ENCODE measurements at places on chromosomes 4 and X.

- DNase-seq, result no peak
These were observed 88.9 kb downstream of the CC2D2A start for GRCh38 chr4:15558561-15558960.

DNA sequence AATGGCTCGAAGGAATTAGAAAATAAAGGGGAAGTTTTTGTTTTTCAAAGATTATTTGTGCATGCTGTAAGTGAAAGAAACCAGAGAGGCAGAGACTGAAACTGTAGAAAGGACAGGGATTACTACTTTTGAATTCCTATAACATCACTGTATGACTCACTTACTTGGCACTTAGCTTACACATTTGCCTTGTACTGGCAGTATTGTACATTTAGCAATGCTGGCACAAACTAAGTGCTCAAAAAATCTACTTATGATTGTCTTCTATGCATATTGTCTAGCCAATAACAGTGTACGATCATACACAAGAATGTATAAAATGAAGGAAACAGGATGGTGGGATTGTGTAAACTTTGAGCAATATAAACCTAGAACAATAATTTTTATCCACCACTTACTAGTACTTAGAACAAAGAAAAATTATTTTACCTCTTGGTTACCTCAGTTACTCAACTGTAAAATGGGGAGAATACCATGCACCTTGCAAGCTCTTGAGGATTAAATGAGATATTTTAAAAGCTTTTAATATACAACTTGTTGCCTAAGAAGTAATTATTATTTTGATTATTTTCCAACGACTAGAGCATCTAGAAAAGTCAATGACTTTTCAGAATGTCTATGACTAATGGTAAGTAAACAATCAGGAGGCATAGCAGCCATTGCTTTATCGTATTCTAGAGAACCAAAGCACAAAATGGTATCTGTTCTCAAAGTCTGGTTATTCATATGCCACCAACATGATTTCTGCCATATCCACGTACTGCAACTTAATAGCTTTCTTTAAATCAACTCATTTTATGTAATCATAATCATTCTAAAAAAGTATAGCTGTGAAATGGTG lies 4.7 kb downstream of the FAM120C start:
- no peak for DNase-seq

DNA sequence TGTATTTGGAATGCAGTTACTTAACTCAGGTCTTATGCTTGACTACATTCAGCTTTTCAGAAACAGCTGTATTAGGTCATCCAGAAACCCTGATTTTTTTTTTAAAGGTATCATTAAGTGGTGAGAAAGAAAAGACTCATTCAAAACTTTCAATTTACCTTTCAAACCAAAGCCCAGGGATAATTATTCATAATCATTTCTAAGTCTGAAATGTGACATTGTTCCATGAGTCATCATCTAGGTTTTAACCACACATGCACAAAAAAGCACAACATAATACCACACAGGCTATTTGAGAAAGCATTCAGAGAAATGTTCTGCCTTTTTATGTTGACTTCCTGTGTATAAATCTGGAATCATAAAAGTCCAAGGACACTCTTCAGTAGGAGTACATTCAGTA lies 288.2 kb downstream of the IL1RAPL2 start:
- DNase-seq, result no peak

DNA sequence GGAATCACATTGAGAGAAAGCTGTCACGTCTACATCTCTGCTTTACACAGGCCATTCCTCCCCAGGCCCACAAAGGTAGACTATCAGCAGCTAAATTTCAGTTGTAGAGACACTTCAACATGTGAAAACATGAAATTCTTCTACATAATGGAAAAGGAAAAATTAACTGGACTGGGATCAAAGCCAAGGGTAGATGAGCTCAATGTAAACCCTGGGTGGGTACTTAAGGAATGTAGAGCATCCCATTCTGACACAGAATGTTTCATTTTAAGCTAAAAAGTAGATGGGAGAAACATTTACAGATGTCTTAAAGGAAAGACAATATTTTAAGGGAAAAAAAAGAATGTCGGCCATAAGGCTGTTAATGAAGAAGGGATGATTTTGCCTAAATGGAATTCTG lies 51.3 kb upstream of the NPNT start:
- DNase-seq, result no peak

DNA sequence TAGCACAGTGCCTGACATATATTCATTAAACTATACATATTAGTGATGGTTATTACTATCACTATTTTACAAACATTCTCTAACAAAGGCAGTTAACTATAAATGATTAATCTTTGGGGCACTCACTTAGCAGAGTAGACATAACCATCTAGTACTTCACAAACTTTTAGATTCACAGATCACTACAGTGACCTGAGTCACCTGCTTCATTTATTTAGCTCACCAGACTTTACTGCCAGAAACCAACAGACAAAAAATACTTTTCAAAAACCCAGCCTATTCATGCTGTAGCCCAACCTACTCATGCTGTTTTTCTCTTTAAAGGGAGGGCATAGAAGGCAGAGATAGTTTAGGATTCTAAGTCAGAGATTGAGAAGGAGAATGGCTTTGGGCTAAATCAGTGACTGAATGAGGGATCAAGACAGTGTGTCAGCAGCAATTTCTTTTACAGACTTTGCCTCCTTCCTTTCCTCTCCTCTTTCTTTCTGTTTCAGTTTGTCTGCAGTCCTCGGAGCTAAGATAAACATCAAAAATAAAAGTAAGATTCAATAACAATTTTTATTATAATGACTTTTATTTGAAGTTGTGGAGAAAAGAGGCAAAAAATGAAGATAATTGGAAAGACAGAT lies 34.7 kb upstream of the PDE5A start:
- no peak for DNase-seq

- DNase-seq, result no peak
These were observed 39.3 kb downstream of the TASL start for GRCh38 chrX:30538271-30538670.

DNA sequence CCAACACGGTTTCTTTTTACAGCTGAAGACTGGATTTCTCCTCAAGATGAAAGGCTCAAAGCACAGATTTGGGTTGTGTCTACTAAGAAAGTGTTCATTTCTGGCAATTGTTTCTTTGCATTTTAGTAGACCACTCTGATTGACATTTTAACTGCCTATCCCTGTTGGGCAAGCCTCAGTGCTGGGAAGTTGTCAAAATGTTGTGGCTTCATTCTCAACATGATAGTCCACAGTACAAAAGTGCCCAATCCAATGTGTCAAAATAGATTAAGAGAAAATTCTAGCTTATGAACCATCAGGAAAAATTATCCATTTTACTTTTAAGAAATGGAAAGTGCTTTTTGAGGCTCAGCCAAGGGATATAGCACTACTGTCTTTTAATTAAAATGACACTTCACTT lies 323.9 kb upstream of the PRPS2 start:
- no peak for DNase-seq

GRCh38 chr4:92182006-92182735 lies 121.6 kb upstream of the GRID2 start:
- DNase-seq, result no peak

- DNase-seq, result no peak
These were observed 52.9 kb upstream of the CXCL8 start for GRCh38 chr4:73687421-73687820.

- DNase-seq, result no peak
These were observed 732 bp upstream of the ADRA2C start for GRCh38 chr4:3765271-3766035.

GRCh38 chr4:118994030-118994429 lies 105.4 kb downstream of the SYNPO2 start:
- DNase-seq, result no peak

GRCh38 chr4:53309321-53310040 lies 56.4 kb downstream of the SCFD2 start:
- no peak for DNase-seq

GRCh38 chrX:3443184-3443583 lies 96.7 kb upstream of the MXRA5 start:
- no peak for DNase-seq

- DNase-seq, result no peak
These were observed 60.9 kb downstream of the ANAPC4 start for GRCh38 chr4:25437926-25438325.

- no peak for DNase-seq
These were observed 23.7 kb upstream of the PNPLA4 start for GRCh38 chrX:7950865-7951264.

DNA sequence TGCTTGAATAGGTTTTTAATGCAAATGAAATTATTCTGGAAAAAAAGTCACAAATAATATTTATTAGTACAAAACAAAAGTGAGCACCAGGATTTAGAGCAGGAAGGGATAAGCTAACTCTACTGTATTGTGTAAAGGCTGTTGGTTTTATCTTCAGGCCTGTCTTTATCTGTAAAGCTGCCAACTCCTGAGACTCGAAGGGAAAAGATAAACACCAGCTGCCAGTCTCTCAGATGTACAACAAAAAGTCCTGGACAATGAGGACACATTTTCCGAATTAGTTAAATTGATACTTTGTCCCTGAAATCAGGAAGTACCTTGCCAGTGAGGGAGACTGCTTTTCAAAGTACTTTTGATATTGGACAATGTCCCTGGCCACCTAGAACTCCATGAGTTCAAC lies 8.8 kb downstream of the DDX60 start:
- DNase-seq, result no peak

DNA sequence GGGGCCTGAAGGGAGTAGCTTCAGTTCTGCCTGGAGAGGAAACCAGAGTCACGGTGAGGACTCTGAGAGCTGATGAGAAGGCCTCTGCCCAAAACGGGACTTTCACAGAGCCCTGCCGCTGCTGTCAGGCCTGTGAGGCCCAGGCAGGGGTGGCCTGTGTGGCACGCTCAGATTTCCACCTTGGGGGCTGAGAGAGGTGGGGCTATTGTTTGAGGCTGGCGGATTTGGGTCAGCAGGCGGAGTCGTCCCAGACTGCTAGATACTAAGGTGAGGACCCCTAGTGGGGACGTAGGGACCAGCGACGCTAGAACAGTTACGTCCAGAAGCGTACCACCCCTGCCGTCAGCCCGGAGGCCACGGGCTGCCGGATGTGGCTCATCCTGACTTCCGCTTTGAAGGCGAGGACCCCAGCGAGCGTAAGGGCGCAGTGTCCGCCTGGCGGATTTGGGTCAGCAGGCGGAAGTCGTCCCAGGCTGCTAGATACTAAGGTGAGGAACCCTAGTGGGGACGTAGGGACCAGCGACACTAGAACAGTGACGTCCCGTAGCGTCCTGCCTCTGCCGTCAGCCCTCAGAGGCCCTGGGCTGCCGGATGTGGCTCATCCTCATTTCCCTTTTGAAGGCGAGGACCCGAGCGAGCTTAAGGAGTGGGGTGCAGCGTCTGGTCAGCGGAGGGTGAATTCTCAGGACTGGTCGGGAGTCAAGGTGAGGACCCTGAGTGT lies at the start of gene MAGEB1:
Gene MAGEB1, plus strand, starts transcription at position 378 of the 721 bp plus-strand sequence. CDS start 3,348 bp downstream, outside the sequence.
- no peak for DNase-seq

- no peak for DNase-seq
These were observed 65.9 kb downstream of the ATP10D start for GRCh38 chr4:47550899-47551548.

GRCh38 chrX:112768563-112768962 lies 72.1 kb downstream of the AMOT start:
- DNase-seq, result no peak

- no peak for DNase-seq
These were observed 54.4 kb downstream of the KLHL13 start for GRCh38 chrX:118062048-118062789.

- DNase-seq, result no peak
These were observed 197.7 kb downstream of the INPP4B start for GRCh38 chr4:142648378-142648777.

DNA sequence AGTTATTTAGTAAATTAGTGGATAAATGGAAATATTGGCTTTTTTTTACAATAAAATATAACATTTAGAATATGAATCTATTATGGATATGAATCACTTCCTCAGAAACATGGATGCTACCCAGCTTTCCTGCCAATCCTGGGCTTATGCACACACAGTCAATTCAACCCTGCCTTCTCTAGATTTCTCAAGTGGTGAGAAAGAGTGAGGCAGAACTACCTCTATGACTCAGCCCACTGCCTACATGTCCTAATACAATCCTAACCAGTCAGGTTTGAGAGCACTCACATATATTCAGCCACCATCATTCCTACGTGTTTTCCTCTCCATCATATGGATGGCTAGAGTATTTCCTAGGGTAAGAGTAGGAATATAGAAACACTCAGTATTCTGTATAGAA lies 91.1 kb upstream of the ANKRD50 start:
- DNase-seq, result no peak

DNA sequence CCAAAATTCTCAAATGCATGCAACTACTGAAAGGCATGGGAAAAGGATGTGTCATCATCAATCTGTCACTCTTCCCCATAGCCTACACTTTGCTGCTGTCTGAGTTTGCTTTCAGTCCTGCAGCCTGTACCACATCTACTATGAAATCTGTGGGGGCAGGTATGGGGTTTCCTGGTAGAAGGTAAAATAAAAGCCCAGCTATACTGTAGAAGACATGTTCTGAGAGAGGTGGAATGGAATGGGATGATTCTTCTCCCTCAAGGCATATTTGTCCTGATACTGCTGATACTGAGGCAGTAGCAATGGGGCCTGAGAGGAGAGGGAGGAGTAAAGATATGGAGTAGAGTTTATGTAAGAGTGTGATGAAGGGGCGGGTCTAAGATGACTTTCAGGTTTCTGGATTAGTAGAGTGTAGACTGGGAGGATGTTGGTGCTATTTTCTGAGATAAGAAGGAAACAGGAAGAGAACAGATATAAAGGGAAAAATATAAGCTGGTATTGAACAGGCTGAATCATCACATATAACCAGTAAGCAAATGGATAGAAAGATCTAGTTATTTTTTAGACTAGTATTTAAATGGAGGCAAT lies 38.7 kb upstream of the GYPA start:
- no peak for DNase-seq

- DNase-seq, result no peak
These were observed 20.2 kb downstream of the SHOX start for GRCh38 chrX:650811-651210.

DNA sequence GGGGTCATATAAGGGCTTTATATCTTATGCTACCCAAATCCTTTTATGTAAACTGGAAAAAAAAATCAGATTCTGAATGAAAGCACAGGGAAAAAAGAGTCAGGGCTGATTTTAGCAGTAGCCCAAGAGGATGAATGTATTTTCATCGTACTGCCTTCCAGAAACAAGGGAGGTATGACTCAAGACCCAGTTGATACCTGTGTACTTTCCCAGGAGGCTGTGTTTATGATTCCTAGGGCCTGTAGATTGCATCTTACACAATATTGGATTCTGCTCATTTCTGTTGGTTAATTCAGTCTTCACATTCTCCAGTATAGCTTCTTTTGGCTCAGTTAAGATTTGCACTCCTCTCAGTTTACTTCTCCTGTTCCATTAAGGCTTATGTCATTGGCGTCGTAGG lies 127.9 kb upstream of the LIMCH1 start:
- DNase-seq, result no peak

DNA sequence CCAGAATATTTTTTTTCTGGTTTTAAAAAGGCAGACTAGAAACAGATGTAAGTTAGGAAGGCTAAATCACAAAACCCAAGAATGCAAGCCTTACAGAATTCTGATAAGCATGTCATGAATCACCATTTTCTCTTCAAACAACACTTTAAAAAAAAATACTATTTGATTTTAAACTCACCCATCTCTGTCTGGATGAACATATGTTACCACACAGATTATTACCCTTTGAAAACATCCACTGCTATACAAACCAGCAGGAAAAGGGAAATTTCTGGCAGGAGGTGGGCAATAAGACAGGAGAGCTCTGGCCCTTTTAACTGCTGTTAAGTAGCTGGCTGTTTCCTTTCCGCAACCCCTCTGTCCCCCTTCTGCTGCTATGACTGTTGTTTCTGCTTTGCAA lies 317.7 kb upstream of the NOCT start:
- no peak for DNase-seq

- no peak for DNase-seq
These were observed 1002.5 kb upstream of the LCORL start for GRCh38 chr4:19024047-19024446.

- no peak for DNase-seq
These were observed 158.3 kb downstream of the CPE start for GRCh38 chr4:165537028-165537648.

Measured in activated T-cell treated with anti-CD3 and anti-CD28 coated beads for 24 hours (primary cell).